Stimulated activated CD4-positive, alpha-beta T cell treated with anti-CD3 and anti-CD28 coated beads, Interleukin-1b, Interleukin-23, amount 100 ng/mL, for 24 hours (primary cell): ENCODE measurements at places on chromosomes 1 and 21.

- no peak for DNase-seq
Observed at GRCh38 chr1:112030157-112030556, 40.7 kb upstream of the KCND3 start.

GRCh38 chr1:175128523-175128922 lies 60.9 kb downstream of the TNN start:
- no peak for DNase-seq

GRCh38 chr1:199851439-199852140 lies 175.9 kb upstream of the NR5A2 start:
- no peak for DNase-seq

- no peak for DNase-seq
Observed at GRCh38 chr21:28156590-28156989, 836.1 kb downstream of the LTN1 start.

DNA sequence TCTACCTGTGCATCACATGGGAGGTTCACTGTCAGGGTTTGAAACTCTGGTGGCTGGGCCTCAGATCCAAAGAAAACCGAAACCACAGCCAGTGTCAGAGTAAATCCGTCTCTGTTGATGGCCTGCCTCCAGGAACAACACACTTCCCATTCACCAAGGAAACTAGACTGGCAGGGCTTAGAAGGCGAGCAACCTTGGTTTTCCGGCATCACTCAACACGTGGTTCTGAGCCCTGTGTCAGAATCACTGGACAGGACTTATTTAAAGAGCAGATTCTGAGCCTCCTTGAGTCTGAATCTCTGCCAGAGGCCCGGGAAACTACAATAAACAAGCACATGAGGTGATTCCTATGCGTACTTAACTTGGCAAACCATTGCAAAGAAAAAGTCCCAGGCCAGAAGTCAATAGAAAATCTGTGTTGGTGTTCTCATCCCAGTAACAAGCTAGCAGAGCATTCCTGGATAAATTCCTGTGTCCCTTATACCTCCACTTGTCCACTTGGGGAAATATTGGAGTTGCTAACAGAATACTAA lies 70.0 kb downstream of the KCTD3 start:
- no peak for DNase-seq

GRCh38 chr21:15437883-15438282 lies 291.9 kb upstream of the USP25 start:
- DNase-seq, result no peak

DNA sequence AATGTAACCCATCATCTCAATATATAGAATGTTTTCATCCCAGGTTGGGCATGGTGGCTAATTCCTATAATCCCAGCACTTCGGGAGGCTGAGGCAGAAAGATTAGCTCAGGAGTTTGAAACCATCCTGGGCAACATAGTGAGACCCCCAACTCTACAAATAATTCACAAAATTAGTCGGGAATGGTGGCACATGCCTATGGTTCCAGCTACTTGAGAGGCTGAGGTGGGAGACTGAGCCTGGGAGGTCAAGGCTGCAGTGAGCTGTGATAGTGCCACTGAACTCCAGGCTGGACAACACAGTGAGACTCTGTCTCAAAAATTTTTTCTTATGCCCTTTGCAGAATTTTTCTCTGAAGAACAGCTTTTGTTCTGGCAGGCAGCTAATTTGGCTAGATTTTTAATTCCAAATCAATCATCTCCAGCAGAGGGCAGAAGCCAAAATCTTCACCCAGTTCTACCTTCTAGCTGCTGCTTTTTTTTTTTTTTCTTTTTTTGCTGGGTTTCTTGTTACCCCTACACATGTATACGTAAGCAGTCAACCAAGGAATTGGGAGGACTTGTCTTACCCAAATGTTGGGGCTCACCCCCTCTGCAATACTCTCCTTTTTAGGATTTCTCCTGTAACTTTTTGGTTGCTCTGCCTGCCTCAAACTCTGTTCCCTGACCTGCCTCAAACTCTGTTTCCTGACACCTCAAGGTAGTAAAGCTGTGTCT lies 2.7 kb upstream of the RAD54L start:
- no peak for DNase-seq

- no peak for DNase-seq
Observed at GRCh38 chr1:211985556-211986264, 49.6 kb downstream of the INTS7 start.

- peak; percentile 61 for DNase-seq
Observed at GRCh38 chr1:44807364-44808062, 362 bp upstream of the DYNLT4 start.

DNA sequence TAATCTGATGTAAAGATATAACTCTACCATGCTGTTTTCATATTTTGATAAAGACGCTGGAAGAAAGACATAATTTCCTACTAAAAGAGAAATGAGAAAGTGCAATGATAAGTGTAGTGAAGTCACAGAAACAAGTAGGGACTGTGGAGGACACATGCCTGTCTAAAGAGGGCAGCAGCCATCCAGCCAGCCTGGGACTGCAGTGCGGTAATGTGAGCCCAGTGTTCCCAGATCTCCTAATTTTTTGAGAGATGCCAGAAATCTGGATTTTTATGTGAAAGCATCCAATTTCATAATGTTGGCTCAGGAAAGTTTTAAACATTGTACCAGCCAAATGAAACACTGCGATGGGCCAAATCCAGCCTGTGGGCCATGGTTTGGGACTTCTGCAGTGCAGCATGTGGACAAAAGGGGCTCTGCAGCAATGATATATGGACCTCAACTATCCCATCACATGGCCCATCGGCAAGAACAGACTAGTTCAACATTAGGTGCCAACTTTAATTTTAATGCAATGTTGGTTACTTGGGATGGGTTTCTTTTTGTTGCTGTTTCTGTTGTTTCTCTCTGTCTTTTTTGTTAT lies 329.5 kb downstream of the LTN1 start:
- DNase-seq, result no peak

DNA sequence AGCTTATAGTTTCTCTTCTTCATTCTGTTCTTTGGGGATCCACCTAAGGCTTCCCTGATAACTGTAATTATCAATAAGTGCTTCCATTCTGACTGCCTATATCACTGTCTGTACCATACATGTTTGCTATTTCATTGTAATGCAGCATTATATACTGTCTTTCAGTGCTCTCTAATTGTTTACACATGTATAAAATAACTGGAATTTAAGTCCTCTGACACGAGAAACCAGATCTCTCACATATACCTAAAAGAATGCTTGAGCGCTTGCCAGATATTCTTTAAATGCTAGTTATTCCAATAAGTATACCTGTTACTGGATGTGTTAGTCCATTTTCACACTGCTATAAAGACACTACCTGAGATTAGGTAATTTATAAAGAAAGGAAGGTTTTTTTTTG lies 34.7 kb downstream of the CELF3 start:
- no peak for DNase-seq

DNA sequence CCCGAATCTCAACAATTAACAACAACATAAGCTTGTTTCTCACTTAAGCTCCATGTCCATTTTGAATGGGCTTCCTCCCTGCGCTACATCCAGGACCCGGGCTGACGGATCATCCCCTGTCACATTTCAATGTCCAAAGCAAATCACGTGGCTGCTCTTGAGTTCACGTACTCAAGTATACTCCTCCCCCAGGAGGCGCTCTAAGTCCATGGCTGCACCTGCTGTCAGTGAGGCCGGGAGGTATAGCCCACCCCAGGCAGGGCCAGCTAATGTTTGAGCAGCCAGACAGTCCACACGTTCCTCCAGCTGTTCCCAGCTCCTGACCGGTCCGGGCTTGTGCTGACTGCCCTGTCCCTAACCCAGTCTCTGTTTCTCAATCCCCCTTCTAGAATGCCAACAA lies 220.8 kb downstream of the SLC35F3 start:
- peak; percentile 9 for DNase-seq

- no peak for DNase-seq
Observed at GRCh38 chr1:26252718-26253117, 18.7 kb downstream of the CEP85 start.
